Stimulated activated naive CD4-positive, alpha-beta T cell treated with Interleukin-2 at 50 U/mL for 16 hours (primary cell): ENCODE measurements at places on chromosomes 5 and 9.

DNA sequence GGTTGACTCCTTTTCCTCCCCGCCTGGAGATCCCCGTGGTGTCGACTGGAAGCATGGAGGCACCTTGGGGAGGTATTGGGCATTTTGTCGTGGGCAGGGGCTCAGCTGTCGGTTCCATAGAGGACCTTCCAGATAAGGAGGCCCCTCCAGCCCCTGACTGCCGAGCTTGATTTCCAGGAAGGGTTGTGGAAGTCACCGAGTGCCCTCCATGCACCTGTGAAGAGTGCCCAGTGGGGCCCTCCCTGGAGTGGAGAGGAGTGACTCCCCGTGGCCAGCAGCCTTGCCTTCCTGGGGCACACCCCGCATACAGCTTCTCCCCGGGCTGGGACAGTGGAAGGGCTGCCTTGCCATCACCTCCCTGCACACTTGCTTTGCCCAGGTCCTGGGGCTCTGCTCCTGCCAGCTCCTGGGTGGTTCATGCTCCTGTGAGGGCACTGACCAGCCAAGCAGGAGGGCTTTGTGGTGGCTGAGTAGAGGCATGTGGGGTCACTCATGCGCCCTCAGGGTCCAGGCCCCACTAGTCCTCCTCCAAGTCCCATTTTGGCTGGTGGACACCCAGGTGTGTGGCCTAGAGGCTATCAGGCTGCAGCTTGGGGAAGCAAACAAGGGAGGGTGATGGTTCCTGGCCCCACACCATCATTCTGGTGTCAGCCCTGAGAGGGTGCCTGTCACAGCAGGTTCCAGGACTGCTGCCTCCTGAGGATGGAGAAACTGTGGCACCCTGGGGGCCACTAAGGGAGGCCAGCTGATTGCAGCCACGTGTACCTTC, 133.0 kb downstream of the WNK2 start:
- DNase-seq = no peak

GRCh38 chr5:73205305-73205704, 32.3 kb downstream of the TMEM174 start:
- DNase-seq = no peak

- no peak for DNase-seq
These were observed 63.7 kb upstream of the STXBP1 start for GRCh38 chr9:127548352-127548881.

DNA sequence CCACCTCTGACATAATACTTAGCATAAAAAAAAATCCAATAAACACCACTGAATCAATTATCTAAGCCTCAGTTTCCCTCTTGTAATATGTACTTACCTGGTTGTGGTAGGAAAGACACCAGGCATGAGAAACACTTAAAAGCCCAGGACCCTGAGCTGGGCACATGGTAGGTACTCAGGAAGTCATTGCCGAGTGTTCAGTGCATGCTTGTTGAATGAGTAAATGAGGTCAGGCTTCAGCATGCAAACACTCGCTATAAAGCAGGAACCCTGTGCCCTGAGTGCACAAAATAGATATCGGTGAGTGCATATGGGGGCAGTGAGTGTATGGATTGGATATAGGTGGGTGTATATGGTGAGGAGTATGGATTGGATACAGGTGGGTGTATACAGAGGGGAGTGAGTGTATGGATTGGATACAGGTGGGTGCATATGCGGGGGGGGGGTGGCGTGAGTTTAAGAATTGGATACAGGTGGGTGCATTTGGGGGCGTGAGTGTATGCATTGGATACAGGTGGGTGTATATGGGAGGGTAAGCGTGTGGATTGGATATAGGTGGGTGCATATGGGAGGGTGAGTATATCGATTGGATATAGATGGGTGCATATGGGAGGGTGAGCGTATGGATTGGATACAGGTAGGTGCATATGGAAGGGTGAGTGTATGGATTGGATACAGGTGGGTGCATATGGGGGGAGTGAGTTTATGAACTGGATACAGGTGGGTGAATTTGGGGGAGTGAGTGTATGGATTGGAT, 194.3 kb upstream of the MSX2 start:
- DNase-seq = no peak

GRCh38 chr9:74848153-74848525, 39.6 kb downstream of the TRPM6 start:
- no peak for DNase-seq

DNA sequence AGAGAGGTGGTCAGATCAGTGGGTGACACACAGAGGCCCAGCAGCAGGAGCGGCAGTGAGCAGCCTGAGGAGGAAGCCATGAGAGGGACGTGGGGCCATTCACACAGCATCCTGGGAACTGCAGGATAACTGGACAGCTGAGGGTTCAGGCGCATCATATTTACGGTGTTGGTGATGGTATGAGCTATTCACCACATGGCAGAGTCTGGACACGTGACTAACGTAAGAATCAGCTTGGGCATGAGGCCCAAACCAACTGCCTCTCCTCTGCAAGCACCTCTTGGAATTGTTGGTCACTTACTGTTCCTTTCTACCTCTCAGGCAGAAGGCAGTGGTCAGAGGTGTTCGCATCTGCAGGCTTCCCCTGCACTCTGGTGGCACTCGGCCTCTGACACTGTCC, 141.1 kb downstream of the ENTREP1 start:
- DNase-seq = no peak

DNA sequence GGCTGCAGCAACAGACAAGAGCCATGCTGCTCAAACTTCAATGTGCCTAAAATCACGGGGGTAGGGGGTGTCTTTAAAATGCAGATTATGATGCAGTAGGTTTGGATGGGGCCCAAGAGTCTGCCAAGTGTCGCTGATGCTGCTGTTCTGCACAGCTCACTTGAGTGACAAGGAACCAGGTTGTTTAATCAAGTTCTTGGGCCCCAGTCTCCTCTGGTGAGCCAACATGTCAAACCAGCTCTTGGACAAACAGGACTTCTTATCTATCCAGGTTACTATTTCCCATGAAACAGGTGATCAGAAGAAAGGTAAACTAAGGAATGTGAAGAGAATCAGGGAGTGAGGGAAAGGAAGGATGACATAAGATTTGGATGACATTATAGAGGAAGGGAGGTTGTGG, 78.0 kb downstream of the APBA1 start:
- DNase-seq = no peak

GRCh38 chr9:109639674-109640579, 140.1 kb upstream of the PALM2AKAP2 start:
- no peak for DNase-seq

DNA sequence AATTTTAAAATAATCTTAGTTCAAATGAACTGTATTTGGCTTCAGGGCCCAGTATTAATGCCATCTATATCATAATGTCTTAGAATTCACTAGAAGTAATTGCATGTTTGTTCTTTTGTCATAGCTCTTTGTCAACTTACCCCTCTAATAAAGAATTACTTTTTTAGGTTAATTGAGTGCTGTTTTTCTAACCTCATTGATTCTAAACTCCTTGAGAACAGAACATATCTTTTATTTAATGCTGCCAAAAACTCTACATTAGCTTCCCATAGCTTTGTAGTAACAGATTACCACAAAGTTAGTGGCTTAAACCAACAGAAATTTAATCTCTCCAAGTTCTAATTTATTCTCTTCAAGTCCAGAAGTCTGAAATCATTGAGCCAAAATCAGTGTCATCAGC, 242.4 kb downstream of the LURAP1L start:
- no peak for DNase-seq

DNA sequence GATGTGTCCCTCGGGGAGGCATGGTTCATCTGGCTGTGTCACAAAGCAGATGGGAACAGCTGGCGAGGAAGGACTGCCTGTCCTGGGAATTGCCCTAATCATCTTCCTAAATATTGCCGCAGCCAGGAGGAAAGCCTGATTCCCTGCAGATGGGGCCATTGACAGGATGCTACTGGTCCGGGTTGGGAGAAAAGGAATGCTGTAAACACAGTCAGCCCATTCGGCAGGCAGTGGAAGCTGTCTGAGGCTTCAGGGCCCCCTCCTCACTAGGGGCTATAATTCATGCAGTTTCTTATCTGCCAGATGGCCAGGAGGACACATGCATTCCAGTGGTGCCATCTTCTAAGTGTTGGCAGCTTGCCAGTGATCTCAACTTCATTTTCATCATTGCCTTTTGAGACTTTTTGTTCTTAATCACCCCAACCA, 110.3 kb downstream of the KCNIP1 start:
- DNase-seq = no peak
